Parietal lobe (tissue), 2 donors: ENCODE measurements at places on chromosomes 11 and 22. TPM values are rescaled to one million over a fixed set of nuclear protein-coding genes. Genes with fewer than 3 reads are reported as not detected.

YIF1A gene
- total RNA-seq, result 28.8 TPM

NCR3LG1 gene
- 23.8 TPM for total RNA-seq

CST6 gene
- not detected for total RNA-seq

HBE1 gene
- total RNA-seq, result 3.8 TPM

MGAT3 gene
- 26.6 TPM for total RNA-seq

TSPAN18 gene
- 21.9 TPM for total RNA-seq

OR10A2 gene
- total RNA-seq, result not detected

IL17REL gene
- 0.31 TPM for total RNA-seq

NTM gene
- 266 TPM for total RNA-seq

SPINDOC gene
- 13.8 TPM for total RNA-seq
